ENCODE measurements at places on chromosomes 4 and X.
A peak's percentile ranks its signal among the peaks of the same experiment; 100 is the strongest.

DNA sequence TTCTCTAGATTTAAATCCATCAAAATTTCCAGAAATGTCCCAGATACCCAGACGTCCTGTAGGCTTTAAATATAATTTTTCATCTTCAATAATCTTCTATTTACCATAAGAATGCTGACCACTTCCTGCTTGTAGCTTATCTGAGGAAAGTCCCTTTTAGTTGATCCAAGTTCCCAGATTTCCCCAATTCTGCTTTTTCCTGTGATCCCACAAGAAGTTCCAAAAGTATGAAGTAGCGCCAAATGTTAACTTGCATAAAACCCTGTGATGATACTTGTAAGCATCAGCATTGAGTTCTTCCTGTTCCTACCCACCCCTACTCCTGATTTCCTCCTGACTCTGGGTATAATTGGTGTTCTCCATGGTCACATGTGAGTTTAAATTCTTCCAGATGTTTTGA is 10.6 kb upstream of the TLR8 start:
- no peak for DNase-seq

- peak; percentile 67 for DNase-seq
Measured at GRCh38 chrX:77450996-77451395, 3.8 kb downstream of the FGF16 start.

DNA sequence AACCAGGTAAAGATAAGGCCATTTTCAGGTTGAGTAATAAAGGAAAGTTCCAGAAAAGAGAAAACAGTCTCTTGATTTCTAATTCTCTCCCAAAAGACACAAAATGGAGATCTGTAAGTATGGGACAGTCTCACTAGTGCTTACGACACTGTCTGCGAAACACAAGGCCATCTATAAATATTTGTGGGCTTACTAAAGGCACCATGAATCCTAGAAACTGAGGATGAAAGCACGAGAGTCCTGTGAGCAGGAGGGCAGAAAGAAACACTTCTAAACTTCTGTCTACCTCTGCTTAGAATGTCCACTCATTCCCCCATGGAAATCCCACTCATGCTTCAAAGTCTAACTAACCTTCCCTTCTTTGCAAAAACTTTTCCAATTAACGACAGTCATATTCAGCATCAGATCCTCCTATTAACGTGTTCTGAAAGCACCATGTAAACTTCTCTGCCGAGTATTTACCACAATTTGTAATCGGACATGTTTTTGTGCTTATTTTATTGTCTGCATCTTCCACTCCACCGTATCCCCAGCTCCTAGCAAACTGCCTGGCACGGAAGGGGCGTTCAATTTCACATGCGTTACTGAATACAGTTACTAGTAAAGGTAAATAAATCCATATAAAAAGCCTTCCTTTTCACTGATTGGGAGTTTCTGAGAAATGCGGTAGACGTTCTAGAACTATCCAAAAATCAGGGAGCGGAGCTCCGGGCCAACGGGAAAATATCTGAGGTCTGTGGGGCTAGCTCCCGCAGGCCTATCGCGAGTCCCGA is 665 bp downstream of the PSMD10 start:
- DNase-seq = peak; percentile 61

- DNase-seq = no peak
Measured at GRCh38 chr4:85669204-85669603, 194.3 kb downstream of the ARHGAP24 start.

- DNase-seq = no peak
Measured at GRCh38 chrX:139475432-139475831, 55.1 kb upstream of the F9 start.

- no peak for DNase-seq
Measured at GRCh38 chr4:170476351-170476750, 386.6 kb upstream of the AADAT start.

DNA sequence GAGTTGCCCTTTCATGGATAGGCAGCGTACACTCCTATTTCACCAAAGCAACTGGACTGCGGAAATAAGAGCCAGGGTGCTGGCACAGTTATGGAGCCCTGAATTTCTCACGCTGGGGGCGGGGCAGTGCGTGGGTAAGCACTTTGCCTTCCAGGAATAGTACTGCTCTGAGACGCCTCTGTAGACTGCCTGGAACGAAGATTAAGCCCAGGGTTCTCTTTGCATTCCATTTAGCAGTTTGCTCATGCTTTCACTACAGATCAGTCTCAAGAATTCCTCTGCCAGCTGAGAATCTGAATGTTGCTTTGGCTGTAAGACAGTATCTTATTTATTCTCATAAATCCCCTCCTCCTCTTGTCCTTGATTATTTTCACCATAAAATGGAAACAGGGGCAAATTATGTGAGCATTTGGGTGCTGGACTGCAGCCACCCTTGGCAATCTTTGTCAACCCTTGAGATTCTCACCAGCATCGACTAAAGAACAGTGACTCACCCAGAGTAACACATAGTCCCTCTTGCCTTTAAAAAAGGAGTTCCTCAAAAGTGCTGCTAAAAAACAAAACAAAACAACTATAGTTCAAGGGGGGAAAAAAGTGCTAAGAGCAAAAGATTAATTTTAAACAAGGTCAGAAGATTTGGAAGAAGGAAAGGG is 88.9 kb upstream of the CITED1 start:
- DNase-seq = peak; percentile 0

DNA sequence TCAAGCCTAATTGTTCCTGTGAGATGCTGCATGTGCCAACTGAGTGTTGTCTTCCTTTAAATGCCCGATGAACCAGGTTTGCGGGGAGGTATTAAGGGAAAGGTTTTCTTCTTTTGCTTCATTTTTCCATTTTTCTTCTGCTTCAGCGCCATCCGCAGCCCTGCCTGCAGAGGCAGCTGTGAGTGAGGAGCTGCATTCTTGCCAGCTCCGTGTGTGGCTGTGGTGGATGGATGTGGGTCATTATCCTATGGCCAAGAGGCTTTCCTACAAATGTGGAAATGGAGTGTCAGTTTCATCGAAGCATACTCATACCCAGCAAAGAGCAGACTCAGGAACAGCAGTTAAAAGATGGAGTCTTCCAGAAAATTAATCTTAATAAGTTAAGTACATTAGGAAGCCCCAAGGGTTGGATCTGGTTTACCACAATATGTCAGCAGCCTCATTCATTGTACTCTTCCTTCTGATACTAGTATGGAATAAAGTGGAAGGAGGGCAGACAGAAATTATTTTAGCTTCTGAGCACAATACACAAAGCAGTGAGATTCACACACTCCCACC is 37.6 kb downstream of the TNIP3 start:
- no peak for DNase-seq

DNA sequence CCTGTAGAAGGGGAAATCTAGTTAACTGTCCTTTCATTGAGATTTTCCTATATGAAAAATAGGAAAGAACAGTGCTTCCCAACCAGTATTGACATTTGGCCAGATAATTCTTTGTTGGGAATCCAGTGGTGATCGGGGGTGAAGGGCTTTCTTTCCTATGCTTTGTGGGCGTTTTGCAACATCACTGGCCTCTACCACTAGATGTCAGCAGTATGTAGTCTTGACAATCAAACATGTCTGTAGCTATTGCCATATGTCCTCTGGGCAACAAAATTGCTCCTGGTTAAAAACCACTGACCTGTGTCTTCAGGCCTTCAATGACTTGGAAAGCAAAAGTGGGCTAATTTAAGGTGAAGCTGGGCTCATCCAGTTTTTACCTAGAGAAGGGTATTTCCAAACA is 658.5 kb downstream of the DACH2 start:
- no peak for DNase-seq

- DNase-seq = peak; percentile 42
Measured at GRCh38 chr4:123299212-123299691, 97.3 kb upstream of the SPRY1 start.

DNA sequence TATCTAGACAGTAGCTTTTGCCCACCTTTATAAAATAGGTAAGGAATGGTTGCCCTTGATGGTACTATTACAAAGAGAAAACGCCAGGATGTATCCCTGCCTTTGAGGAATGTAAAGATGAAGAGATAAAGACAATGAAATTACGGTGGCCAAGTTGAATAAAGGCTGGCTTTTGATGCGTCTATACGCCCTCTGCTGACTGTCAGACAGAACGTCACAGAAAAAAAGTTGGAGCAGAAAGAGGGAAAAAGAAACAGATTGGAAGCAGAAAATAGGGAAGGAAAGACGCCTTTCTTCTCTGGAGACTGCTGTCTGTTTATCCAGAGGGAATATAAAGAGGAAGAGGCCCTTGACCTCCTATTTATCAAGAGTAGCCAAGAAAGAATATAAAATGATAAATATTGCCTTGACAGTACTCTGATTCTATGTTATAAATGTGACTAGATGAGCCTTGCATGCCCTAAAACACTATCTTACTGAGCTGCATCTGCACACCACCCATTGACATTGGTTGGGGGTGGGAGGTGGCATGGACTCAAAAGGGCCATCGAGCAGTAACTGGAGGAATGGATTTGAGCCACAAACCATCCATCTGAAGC is 30.6 kb downstream of the PCDH19 start:
- peak; percentile 5 for DNase-seq

DNA sequence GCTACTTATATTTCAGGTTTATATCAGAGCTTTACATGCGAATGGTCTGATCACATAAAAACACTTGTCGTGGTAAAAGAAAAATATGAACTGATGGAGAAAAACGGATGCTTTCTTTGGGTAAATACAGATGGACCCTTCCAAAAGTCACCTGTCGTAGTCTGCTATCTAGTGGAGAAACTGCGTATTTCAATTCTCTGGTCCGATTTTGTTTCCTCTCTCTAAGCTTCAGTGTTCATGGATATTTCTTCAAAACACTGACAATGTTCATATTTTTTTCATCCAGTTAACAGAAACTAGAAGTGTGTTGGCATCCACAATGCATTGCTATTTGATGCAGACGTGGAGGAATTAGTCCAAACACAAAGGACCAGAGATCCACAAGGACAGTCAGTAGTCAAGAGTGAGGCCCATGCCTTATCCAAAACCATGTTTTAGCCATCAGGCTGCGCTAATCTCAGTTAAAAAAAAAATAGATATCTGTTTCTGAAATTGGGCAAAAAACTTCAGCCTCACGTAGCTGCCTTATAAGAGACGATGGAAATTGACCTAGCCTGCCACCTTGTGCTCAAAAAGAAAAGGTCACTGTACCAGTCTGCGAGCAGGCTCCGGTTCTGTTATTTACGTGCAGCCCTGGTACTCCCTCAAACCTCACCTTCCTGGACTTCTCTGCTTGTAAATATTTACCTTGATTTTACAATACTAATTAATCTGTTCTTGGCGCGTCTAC is 16.0 kb downstream of the MEPE start:
- peak; percentile 52 for DNase-seq

DNA sequence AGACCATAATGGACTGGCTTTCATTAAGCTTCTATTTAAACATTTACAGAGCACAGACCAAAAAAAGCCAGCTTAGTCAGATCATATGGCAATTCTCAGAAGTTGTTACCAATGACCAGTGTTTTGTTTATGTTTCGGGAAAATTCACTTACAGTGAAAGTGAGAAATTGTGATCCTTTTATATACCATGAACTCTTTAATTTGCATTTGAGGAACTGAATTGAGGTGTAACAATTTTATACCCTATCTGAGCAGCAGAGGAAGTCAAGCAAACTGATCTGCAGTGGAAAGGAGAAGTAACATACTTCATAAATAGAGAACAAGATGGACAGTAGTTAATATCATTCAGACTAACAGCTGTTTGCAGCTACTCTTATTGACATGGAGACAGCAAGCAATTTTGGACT is 97.1 kb downstream of the TMA16 start:
- no peak for DNase-seq

DNA sequence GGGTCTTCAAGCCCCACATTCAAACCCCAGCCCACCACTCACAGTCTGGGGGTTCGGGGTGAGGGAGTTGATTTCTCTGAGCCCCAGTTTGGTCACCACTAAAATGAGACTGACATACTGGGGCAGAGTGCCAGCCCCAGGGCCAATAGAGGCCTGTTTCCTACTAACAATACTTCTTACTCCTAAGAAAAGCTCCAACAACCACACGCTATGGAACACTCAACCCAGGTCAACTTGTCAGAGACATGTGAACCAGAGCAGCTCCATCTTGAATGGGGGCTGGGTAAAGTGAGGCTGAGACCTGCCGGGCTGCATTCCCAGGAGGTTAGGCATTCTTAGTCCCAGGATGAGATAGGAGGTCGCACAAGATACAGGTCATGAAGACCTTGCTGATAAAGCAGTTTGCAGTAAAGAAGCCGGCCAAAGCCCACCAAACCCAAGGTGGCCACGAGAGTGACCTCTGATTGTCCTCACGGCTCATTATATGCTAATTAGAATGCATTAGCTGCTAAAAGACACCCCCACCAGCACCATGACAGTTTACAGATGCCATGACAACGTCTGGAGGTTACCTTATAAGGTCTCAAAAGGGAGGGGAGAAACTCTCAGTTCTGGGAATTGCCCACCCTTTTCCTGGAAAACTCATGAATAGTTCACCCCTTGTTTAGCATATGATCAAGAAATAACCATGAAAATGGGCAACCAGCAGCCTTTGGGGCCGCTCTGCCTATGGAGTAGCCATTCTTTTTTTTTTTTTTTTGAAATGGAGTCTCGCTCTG is 26.6 kb upstream of the HTRA3 start:
- no peak for DNase-seq

DNA sequence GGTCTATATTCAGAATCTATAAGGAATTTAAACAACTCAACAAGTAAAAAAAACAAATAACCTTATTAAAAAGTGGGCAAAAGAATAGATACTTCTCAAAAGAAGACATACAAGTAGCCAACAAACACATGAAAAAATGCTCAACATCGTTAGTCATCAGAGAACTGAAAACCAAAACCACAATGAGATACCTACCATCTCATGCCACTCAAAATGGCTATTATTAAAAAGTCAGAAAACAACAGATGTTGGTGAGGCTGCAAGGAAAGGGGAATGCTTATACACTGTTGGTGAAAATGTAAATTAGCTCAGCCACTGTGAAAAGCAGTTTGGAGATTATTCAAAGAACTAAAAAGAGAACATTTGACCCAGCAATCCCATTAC is 201.6 kb downstream of the QDPR start:
- DNase-seq = peak; percentile 75

GRCh38 chrX:54509400-54509799 is 13.4 kb upstream of the FGD1 start:
- no peak for DNase-seq

- DNase-seq = no peak
Measured at GRCh38 chr4:7366180-7366945, 68.4 kb downstream of the PSAPL1 start.
